AG09309 (cell line): ENCODE measurements at places on chromosomes 2 and 18.

DNA sequence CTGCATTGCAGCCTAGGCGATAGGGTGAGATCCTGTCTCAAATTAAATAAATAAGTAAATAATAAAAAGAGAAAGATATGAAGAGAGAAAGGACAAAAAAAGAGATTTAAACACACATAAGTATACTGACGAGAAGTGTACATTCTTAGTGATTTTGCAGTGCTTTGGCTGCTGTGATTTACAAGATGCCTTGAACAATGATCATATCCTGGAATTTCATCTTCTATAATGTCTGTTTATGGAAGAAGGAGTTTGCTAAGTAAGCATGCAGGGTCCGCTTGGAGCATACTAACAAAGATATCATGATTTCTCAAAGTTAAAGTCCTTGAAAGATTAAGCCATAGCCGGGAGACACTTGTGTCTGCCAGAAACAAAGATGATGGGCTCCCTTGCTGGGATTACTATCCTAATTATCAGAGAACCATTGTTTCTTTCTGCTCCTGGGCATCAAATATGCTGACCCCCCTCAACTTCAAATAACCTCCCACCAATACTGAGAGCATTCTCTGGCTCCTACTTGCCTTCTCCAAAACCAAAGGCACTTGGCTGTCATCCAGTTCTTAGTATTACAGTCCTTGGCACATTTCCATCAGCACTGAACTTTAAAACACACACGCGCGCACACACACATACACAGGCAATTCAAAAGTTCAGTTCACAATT lies 47.5 kb upstream of the STAM2 start:
- peak; percentile 13 for DNase-seq

GRCh38 chr2:230779126-230779525 lies 66.5 kb downstream of the CAB39 start:
- no peak for DNase-seq

- DNase-seq, result no peak
These were observed 301.4 kb downstream of the ZNF521 start for GRCh38 chr18:25050605-25051004.

GRCh38 chr2:105789745-105790460 lies 45.2 kb downstream of the NCK2 start:
- DNase-seq, result no peak

GRCh38 chr2:133420788-133421187 lies 147.5 kb downstream of the NCKAP5 start:
- DNase-seq, result no peak

GRCh38 chr2:176421297-176422050 lies 152.2 kb downstream of the MTX2 start:
- no peak for DNase-seq

GRCh38 chr2:60358476-60358875 lies 195.0 kb downstream of the BCL11A start:
- no peak for DNase-seq

GRCh38 chr2:115084446-115084845 lies 642.0 kb downstream of the DPP10 start:
- no peak for DNase-seq

- no peak for DNase-seq
These were observed 1322.0 kb downstream of the LRP1B start for GRCh38 chr2:140808820-140809219.

DNA sequence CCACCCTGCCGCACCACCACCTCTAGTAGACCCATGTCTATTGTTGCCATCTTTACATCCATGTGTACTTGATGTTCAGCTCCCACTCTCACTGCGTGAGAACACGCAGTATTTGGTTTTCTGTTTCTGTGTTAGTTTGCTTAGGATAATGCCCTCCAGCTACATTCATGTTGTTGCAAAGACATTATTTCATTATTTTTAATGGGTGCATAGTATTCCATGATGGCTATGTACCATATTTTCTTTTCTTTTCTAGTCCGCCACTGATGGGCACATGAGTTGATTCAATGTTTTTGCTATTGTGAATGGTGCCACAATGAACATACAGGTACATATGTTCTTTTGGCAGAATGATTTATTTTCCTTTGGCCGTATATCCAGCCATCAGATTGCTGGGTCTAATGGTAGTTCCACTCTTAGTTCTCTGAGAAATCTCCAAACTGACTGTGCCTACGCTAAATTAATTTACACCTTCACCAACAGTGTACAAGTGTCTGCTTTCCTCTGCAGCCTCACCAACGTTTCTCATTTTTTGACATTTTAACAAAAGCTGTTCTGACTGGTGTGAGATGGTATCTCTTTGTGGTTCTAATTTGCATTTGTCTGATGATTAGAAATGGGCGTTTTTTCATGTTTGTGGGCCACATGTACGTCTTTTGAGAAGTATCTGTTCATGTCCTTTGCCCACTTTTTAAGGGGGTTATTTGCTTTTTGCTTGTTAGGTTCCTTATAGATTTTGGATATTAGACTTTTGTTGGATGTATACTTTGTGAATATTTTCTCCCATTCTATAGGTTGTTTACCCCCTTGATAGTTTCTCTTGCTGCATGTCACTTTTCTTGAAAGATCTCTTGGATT lies 10.5 kb upstream of the ZNF513 start:
- DNase-seq, result no peak

GRCh38 chr2:134679745-134680144 lies 39.1 kb downstream of the TMEM163 start:
- DNase-seq, result no peak

DNA sequence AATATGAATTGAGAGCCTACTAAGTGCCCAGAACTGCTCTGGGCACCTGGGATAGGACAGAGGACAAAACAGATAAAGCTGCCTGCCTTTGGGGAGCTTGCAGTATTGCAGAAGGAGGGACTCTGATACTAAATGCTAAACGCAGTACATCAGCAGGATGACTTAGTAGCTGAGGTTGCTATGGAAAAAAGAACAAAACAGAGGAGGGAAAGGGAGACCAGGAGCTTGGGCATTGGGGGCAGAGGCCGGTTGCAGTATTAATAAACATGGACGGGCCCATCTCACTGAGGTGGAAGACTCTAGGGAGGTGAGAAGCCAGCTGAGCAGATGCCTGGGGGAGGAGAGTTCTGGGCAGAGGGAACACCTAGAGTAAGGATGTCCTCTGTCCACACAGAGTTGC lies 66.1 kb upstream of the SP3 start:
- no peak for DNase-seq

DNA sequence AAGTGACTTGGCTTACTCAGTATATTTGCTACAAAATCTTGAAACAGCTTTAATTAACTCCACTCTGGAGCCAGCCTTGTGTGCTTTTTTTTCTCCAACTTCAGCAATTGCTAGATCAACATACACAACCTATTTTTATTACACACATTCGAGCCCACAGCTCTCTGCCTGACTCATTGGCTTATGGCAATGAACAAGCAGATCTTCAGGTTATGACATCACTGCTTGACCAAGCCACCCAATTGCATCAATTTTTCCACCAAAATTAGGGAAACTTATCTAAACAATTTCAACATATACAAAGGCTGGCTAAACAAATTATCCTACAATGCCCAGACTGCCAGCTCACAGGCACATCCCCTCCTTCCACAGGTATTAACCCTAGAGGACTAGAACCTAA lies 39.6 kb upstream of the PDK1 start:
- DNase-seq, result peak; percentile 53

GRCh38 chr2:103789381-103790095 lies 1027.7 kb downstream of the TMEM182 start:
- no peak for DNase-seq

DNA sequence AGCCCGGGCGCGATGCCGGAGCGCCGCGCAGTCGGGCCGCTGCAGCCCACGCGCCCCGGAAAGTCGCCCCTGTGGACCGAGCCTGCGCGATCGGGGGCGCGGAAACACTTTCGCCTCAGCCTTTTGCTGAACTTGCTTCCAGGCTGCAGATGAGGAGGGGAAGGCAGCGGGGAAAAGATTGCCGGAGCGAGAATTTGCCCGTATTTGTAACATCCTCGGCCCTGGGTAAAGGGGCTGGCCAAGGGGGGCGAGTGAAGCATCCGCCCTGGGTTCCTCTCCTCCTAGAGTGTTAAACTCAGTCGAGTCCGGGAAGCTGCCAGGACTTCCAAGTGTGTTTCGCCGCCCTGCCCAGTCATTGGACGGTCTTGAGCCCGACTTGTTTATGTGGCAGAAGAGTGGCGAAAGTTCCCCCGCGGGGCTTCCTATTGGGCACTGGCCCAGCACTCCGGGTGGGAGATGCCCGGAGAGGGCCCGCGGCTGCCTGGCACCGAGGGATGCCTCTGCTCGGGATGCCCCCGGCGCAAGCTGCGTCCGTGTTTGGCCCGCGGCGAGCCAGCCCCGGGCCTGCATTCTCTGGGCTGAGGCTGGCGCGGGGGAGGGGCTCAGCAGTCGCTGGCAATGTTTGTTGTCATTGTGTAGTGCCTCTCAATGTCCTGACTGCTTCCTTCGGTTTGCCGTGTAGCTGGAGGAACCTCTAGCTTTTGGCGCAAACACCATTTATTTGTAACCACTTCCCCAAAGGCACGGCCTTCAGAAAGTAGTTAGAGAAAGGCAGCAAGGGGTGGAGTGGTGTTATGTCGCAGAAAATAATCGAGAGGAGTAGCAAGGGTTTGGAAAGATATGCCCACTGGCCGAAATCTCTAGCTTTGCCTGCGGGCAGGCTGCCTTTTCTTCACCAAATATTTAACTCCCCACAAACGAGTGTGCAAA lies 1.1 kb downstream of the CYBRD1 start:
- DNase-seq, result no peak

DNA sequence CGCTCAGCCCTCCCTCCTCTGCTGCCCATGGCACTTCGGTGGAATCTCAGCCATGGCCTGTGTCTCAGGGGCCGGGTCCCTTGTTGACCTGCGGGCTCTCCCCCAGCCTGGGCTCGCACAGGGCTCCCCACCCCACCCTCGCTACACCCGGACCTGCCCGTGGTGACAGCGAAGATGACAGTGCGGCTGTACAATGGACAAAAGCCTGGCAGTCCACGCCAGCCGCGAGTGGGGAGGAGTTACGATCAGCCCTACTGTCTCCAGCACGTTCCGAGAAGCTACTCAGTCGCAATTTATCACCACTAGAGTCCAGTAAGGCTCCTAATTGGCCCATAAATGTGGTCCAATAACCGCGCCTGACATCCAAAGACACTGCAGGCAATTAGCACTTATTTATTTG lies 31.6 kb downstream of the GBX2 start:
- DNase-seq, result no peak

DNA sequence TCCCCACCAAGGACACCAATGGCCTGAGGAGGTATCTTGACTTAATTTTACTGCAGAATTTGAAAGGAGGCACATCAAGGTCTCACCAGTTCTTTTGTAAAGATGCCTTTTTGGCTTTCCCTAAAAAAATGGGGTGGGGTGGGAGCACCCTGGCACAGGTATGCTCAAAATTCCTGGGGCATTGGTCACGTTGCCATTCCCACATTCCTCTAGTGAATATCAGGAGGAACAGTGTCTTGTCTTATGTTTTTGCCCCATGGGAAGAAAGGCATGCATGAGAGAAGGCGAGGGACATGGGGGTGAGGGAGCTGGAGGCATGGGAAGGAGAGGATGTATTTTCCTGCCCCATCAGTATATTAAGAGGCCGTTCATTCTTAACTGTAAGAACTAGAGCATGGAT lies 275.3 kb downstream of the CMPK2 start:
- no peak for DNase-seq

- no peak for DNase-seq
These were observed 14.4 kb upstream of the STAT4 start for GRCh38 chr2:191165176-191165643.

DNA sequence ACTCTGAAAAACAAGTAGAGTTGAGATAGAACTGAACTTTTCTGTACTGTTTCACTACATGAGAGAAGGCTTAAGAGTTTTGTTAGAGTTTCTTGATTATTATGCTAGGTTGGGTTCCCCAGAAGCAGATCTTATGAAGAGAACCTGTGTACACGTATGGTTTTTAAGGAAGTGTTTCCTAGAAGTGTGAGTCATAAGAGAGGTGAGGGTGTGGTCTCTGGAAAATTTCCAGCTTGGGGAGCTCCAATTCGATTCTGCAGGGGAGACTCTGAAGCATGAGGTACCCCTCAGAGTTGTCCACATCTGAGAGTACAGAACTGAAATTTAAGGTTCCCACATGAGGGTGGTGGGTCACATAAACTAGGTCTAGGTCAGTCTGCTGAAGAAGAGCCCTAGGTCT lies 83.3 kb upstream of the MAP2 start:
- DNase-seq, result no peak

DNA sequence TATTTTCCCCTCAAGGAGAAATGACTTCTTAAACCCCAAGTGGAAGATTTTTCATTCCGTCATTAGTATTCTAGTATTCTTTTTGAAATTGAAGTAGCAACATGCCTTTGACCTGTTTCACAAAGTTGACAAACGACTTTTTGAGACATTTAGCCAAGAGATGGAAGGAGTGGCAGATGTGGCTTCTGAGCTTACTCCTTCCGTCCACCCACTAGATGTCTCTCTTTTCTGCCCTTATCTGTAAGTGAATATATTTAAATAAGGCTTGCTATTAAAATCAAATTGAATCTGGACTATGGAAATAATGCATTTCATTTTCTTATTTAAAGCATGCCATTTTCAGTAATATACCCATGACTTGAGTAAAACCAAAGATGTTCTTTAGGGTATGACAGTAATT lies 74.1 kb downstream of the ACTR3 start:
- no peak for DNase-seq
